ENCODE measurements at places on chromosomes 11 and 22.

DNA sequence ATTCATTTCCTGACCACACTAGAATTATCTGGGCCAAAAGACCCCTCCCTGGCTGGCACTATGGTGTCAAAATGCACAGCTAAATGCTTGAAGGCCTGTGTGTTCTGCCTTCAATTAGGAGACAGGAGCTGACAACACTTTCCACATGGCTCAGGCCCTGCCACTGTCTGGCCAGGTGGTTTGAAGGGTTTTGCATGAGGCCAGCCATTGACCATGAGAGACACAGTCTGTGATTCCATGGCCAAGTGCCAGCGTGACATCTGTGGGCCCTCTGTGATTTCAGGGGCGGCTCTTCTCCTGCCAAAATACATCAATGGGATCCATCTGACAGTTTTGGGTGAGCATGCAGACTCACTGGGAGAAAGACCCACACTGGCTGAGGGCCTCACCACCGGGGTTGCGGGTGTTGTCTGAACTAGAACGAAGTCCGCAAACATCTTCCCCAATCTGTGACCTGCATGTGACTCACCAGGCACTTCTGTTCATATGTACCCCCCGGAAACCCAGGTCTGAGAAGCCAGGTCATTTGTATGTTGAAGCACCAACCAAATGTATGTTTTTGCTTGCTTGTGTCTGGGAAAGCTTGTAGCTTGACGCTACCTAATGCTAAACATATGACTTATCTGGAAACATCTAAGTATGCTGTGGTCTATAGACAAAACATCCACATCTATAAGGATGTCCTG is 20.7 kb upstream of the NAV2 start:
- no peaks in the 10 kb centered on the region for H3K36me3 ChIP-seq
- H3K27me3 ChIP-seq, result no peaks in the 10 kb centered on the region
- no peak overlapping the region for H3K27ac ChIP-seq
- no peaks in the 10 kb centered on the region for H3K4me1 ChIP-seq

GRCh38 chr11:94519478-94520084 is 7.3 kb downstream of the C11orf97 start:
- H3K4me1 ChIP-seq, result no peaks in the 10 kb centered on the region
- no peak for DNase-seq
- no peaks in the 10 kb centered on the region for H3K27me3 ChIP-seq

- no peaks in the 10 kb centered on the region for H3K4me1 ChIP-seq
- DNase-seq, result no peak
- no peak overlapping the region for H3K4me3 ChIP-seq
These were observed 124.4 kb upstream of the SLC5A12 start for GRCh38 chr11:26846227-26846626.

- no peak overlapping the region for H3K27ac ChIP-seq
- H3K4me3 ChIP-seq, result no peak overlapping the region
- DNase-seq, result no peak
- no peaks in the 10 kb centered on the region for H3K36me3 ChIP-seq
These were observed 168.3 kb downstream of the BRD1 start for GRCh38 chr22:49659281-49659923.
